Right hindlimb (tissue), 1 donor: ENCODE measurements at places on chromosomes 4 and X.

- no peak for DNase-seq
Measured at GRCh38 chrX:18075603-18076002, 145.1 kb downstream of the BEND2 start.

DNA sequence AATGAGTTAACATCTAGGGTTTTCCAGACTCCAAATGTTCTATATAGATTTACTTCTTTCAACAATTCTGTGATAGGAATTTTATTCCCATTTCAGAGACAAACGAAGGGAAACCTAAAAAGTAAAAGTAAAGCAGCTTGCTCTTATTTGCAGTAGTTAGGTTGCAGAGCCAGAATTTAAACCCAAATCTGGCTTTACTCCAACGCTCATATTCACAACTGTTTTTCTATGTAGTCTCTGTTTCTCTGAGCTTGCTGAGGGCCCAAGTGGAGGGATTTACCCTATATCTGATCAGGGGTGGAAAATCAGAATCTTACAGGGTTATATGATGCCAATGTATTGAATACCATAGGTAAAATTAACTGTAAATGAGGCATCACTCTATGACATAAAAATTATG, 599.1 kb upstream of the GRIA3 start:
- no peak for DNase-seq

GRCh38 chr4:187075514-187075913, 351.9 kb upstream of the FAT1 start:
- no peak for DNase-seq

GRCh38 chr4:102684610-102685052, 76.1 kb downstream of the MANBA start:
- DNase-seq: no peak

GRCh38 chrX:31098079-31098478, 26.2 kb upstream of the FTHL17 start:
- DNase-seq: no peak

- no peak for DNase-seq
Measured at GRCh38 chr4:15075875-15076274, 73.6 kb downstream of the CPEB2 start.

DNA sequence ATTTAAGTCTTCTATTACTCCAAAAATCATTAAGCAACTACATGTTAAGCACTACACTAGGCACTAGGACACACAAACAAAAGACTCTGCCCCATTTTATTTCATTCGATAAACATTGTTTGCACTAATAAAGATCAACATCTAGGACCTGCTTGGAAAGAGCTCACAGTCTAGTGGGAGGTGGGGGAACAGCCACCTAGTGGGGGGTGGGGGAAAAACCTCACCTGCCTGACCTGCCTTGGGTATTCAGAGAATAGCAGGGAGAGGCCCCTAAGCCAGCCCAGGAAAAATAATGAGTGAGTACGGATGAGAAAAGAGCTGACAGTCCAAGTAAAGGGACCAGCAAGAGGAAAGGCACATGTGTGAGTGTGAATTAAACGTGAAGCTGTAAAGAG, 52.2 kb downstream of the PRDM5 start:
- DNase-seq: no peak
